ENCODE measurements at places on chromosomes 3 and 15.

GRCh38 chr15:37101980-37102304, 1.6 kb upstream of the MEIS2 start:
- no peak for DNase-seq

DNA sequence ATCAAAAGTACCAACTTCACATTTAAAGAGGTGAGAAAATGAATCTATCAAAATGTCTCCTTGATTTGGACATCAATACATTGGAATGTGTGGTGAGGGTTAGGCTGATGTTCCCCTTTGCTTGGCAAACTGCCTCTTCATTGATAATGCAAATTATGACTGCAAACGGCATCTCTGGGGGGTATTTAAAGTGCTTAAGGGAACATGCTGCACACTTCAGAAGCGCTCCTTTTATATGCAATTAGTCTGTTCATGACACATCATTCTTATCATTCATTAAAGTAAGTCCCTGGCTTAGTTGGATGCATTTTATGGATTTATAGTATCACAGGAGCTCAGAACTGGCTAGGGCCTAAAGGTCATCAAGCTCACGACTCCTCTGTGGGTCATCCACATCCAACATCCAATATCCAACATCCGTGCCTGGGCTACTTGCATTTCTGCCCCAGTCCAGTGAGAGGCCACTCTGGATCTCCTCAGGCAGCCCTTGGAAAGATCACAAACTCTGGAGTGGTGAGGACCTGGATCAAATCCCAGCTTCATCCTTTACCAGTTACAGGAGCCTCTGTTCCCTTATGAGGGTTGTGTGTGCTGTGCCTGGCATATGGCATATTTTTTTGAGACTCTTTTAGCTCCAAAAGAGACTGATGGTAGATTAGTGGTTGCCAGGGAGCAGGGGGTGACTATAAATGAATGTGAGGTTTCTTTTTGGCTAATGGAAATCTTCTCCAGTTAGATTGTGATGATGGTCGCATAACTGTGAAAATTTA, 136.8 kb upstream of the FOXB1 start:
- DNase-seq: no peak

DNA sequence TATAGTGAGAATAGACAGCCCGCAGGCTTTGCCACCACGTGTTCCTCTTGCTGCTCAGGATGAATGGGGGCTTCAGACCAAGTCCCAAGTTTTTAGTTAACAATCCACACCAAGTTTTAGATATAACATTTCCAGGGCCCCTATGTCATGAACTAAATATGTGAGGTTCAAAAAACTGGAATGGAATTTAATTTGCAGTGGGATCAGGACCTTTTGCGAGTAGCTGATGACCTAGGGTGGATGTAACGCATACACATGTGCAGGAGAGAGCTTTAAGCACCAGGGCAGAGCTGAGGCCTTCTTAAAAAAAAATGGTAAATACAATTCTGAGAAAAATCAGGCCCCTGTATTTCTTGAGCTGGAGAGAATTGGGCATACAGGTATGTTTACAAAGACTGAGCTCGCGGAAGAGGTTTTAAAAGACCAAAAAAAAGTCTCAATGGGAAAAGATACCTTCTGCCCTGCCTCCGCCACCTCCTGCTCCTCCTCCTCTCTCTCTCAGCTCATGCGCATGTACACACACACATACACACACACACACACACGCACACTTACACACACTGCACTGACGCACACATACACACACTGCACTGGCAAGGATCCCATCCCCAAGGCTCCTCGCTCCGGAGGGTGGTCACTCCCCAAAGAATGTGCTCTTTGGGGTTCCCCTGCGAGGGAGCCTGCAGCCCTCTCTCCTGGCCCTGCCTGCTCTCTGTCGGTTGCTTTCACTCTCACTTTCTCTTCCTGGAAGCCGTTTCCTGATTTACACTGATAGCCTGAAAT, 48.2 kb upstream of the IGF1R start:
- DNase-seq: no peak

GRCh38 chr15:95470997-95471689, 859.4 kb upstream of the NR2F2 start:
- DNase-seq: no peak

- DNase-seq: no peak
These were observed 17.9 kb downstream of the STT3B start for GRCh38 chr3:31550452-31551251.

GRCh38 chr15:54082836-54083492, 104.7 kb downstream of the UNC13C start:
- no peak for DNase-seq

- DNase-seq: no peak
These were observed 25.9 kb upstream of the SNRK start for GRCh38 chr3:43260412-43260811.

DNA sequence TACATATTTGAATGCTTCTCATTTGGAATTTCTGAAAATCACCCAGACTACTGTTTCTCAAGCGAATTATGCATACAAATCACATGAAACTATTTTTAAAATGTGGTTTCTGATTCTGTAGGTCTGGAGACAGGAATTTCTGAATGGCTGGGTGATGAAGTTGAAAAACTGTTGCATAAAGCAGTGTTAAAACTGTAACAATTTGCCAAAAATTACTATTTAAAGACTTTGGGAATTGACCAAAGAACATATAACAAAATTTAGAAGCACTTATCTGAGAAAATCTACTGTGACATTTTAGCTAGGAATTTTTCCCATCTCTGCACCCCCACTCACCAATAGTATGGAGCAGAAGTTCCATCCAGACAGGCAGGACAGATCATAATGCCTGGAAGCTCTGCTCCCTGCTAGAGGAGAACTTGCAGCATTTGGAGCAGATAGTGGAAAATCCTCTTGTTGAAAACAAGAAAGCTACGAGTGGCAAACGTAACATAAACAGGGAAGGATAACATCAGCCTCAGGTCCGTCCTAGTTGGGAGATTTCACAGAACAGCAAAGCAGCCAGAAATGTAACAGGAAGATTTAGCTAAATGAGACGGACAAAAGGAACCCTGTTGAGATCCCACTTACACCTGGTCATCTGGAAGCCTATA, 132.3 kb upstream of the MCTP2 start:
- DNase-seq: no peak

GRCh38 chr15:77327844-77328529, 91.9 kb downstream of the PEAK1 start:
- DNase-seq: no peak
